ENCODE measurements at places on chromosomes 11 and 22.

GRCh38 chr11:119377112-119377901 is 4.2 kb downstream of the USP2 start:
- no peak for DNase-seq

DNA sequence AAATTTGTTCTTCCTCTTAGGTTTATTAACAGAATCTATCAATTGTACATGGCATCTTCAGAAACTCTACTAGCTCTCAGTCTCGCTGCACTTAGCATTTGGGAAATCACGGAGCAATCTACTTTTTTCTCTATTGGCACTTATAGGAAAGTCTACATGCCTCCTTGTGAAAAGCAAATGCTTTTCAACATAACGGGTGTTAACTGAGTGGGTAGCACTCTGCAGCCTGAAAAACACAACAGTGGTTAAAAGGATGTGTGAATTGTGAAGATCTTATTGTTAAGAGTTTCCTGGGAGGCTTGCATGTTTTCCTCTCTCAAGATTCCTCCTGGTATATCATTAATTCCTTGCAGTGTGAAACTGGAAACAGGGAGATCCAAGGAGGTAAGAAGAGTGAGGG is 204.2 kb upstream of the SESN3 start:
- DNase-seq: no peak

GRCh38 chr11:16793511-16793910 is 55.1 kb downstream of the C11orf58 start:
- no peak for DNase-seq

DNA sequence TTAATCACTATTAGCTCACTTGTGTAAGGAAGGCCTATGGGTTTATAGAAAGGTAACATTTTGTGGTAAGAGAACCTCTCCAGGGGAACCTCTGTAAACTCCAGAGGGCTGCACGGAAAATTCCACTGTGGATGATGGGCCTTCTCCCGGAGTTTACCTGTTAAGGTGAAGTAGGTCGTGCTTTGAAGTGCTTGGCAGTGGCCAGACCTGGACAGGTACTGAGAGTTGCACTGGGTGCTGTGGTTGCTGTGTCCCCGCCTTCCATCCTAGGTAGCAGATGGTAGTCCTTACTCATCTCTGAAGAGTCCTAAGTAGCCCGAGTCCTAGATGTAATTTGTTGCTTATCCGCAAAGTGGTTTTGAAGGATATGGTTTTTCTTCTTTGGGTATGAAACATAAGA is 133.4 kb downstream of the TEAD1 start:
- DNase-seq: no peak

- DNase-seq: no peak
These were observed at the start of gene OLFML1 for GRCh38 chr11:7485186-7486097. Gene OLFML1 (plus strand): TSS chr11:7485506. CDS start chr11:7485876, 370 bp downstream.

Data from RWPE1 (cell line).